CD4-positive, alpha-beta T cell (primary cell): ENCODE measurements at places on chromosomes 16 and 17. TPM values are rescaled to one million over a fixed set of nuclear protein-coding genes. Genes with fewer than 3 reads are reported as not detected.

DNA sequence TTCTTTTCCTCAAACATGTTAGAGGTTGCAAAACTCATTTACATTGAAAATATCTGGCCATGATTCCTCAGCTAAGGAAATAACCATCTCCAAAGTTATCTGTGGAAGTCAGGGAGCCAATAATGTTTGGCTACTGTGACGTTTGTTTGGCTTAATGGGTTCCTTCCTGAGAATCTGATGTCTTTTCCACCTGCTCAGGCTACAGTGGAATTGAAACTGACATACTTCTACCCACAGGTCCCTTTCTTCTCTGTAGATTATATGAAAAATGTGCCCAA is 221.1 kb upstream of the XYLT1 start:
- H3K27ac ChIP-seq = no peak overlapping the region
- no peaks in the 10 kb centered on the region for H3K4me1 ChIP-seq
- no peak overlapping the region for H3K4me3 ChIP-seq
- no peaks in the 10 kb centered on the region for H3K36me3 ChIP-seq
- DNase-seq = no peak

The HID1 gene
- total RNA-seq = 31.9 TPM

DNA sequence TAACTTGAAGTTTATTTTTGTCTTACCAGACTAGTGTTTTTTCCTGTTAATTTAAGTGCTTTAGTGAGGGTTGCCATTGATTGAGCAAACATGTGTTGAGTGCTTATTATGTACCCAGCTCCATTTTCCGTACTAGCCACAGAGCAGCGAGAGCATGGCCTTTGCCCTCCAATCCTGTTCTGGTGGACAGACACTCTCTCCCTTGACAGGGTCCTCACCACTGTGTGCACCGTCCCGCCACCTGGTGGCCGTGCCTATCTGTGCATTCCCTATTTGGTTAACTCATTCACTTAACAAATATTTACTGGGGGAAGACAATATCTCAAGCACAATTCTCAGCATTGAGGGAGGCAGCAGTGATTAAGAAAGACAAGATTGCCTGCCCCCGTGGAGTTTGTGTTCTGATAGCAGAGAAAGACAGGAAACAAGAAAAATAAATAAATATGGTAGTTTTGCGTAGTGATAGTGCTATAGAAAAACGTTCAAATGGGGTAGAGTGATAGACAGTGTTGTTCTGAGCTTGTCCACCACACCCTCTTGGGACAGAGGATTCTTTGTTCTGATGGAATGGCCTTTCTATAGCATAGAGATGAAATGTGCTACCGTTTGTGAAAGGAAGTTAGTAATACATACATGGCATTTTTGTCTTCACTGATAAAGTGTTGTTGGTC is 13.0 kb downstream of the CDH13 start:
- H3K4me3 ChIP-seq = no peak overlapping the region
- no peaks in the 10 kb centered on the region for H3K36me3 ChIP-seq
- H3K4me1 ChIP-seq = no peaks in the 10 kb centered on the region
- peak; percentile 44 for DNase-seq

DNA sequence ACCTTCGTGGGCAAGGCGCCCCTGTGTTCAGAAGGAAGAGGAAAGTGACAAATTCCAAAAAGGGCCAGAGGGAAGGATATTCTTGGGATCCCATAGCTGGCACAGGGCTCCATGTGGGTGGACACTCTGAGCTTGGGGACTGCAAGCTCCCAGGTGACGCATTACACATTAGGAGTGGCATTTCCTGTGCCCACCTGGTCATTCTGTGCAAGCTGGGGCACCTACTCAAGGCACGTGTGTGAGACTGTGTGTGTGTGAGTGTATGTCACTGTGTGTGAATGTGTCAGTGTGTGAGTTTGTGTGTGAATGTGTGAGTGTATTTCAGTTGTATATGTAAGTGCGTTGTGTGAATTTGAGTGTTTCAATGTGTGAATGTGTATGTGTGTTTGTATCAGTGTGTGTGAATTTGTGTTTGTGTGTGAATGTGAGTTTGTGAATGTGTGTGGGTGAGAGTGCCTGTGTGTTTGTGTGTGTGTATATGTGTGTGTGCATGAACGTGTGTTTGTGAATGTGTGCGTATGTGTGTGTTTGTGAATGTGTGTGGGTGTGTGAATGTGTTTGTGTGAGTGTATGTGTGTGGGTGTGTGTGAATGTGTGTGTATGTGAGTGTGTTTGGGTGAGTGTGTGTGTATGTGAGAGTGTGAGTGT is 1.6 kb upstream of the CD300A start:
- H3K36me3 ChIP-seq = no peaks in the 10 kb centered on the region
- peak; percentile 24 for DNase-seq
- no peak overlapping the region for H3K4me3 ChIP-seq
- H3K27ac ChIP-seq = no peak overlapping the region
- H3K27me3 ChIP-seq = no peaks in the 10 kb centered on the region

The TMEM114 gene
- total RNA-seq = not detected

The NPTX1 gene
- 0.58 TPM for total RNA-seq

The APOBR gene
- total RNA-seq = 6.1 TPM

DNA sequence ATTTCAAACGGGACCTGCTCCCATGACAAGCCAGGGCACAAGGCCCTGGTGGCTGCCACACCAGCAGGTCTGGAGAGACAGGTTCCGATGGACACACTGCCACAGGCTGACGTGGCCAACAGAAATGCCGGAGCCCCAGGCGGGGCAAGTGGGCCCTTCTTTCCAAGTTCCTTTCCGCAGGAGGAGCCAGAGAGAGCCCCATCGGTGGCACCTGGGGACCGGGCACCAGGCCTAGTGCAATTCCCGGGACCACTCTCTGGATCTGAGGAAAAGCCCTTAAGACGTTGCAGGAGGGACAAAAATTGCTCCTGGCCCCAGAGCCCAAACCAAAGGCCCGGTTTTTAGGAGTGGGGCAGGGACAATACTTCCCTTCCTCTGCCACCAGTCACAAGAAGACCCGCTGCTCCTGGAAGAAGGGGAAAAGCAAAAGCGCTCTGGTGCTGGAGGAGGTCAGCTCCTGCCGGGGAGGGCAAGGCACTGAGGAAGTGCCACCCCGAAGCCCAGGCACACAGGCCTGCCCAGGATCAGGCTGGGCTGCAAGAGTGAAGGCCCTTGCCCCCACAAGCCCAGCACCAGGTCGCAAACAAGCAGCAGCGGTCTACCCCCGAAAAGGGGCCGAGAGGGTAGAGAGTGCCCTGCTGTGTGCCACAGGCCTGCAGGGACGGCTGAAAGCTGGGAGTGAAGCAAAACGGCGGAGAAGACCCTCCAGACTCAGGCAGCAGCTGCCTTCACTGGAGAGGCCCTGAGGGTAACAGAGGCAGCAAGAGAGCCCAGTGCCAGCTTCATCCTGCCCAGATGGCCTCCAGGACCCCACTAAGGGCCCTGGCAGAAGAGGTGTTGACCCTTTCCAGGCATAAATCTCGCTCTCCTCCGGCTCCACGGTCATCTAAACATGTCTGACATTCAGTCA is 29.1 kb downstream of the MAP1LC3B start:
- no peak overlapping the region for H3K4me3 ChIP-seq
- no peaks in the 10 kb centered on the region for H3K4me1 ChIP-seq
- H3K27me3 ChIP-seq = no peaks in the 10 kb centered on the region
- no peak for DNase-seq
- peaks cover 54% of the 10 kb centered on the region for H3K36me3 ChIP-seq
- H3K27ac ChIP-seq = no peak overlapping the region

DNA sequence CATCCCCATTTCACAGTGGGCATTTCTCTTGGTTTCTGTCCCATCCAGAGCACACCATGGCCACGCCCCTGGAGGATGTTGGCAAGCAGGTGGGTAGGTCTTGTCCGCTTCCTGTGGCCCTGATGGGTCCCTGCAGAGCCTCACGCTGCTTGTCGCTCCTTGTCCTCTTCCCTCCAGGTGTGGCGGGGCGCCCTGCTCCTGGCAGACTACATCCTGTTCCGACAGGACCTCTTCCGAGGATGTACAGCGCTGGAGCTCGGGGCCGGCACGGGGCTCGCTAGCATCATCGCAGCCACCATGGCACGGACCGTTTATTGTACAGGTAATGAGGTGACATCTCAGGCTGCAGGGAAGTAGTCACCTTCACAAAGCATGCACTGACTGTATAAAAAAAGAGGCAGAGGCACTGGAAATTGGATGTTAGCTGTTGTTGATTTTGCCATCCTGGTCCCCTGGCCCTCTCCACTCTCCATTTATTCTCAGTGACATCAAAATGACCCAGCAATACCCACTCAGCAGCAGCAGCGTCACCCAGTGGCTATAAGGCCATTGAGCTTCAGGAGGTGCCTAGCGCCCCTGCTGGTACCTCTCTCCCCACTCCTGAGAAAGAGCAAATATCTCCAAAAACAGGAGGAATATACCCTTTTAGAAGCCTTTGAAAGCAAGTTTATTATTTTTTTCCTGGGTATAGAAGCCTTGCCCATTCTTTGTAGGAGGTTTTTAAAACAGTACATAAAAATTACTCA is 13.7 kb downstream of the METTL22 start:
- no peak overlapping the region for H3K27ac ChIP-seq
- peaks cover 87% of the 10 kb centered on the region for H3K36me3 ChIP-seq
- H3K4me3 ChIP-seq = no peak overlapping the region
- DNase-seq = no peak
- peaks cover 3% of the 10 kb centered on the region for H3K4me1 ChIP-seq

The EVPLL gene
- not detected for total RNA-seq

DNA sequence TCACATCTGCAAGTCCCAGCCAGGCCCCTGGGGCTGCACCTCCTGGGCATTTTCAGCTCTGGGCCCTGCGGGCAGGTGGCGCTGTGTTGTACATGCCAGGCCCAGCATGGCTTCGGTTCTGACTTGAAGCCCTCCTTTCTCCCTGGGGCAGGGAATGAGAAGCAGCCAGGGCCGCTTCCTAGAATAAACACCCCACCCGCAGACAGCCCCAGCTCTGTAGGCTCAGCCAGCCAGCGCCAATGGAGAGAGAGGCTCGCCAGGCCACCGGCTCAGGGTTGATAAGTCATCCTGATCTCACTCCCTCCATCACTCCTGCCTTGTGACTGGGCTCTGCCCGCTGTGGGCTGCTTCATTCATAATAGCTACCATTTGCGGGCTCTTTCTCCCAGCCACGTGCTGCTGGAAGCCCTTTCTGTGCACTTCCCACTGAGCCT is 6.0 kb upstream of the GLIS2 start:
- H3K27me3 ChIP-seq = peaks cover 17% of the 10 kb centered on the region
- peaks cover 46% of the 10 kb centered on the region for H3K4me1 ChIP-seq
- DNase-seq = peak; percentile 48
- H3K27ac ChIP-seq = no peak overlapping the region
- no peaks in the 10 kb centered on the region for H3K36me3 ChIP-seq

GRCh38 chr17:19867329-19868078 is at the start of gene ULK2:
Gene ULK2, minus strand, starts transcription at chr17:19867936. Its CDS starts 519 bp downstream, at chr17:19867417.
- H3K4me1 ChIP-seq = peaks cover 31% of the 10 kb centered on the region
- no peaks in the 10 kb centered on the region for H3K36me3 ChIP-seq
- DNase-seq = peak; percentile 21
- H3K27me3 ChIP-seq = no peaks in the 10 kb centered on the region
